ENCODE measurements at places on chromosomes 4 and X.
A peak's percentile ranks its signal among the peaks of the same experiment; 100 is the strongest.

- peak; percentile 28 for DNase-seq
These were observed 34.9 kb downstream of the FTHL17 start for GRCh38 chrX:31036895-31037294.

DNA sequence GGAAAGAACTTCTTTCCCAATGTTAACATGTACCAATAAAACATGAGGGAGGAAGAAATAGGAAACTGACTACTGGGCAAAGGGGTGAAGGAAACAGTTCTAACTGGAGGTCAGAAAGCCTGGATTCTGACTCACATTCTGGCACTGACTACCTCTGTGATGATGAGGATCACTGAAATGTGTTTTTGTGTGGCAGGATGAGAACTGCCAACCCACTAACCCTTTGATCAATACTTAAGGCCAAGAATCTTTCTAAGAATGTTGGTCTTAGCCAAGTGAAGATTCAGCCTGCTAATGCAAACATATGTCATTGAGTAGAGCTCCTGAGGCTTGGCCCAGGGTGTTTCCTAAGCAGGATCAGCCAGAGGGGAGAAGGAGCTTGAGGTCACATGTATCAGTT, 4.6 kb downstream of the ALAS2 start:
- DNase-seq = no peak

DNA sequence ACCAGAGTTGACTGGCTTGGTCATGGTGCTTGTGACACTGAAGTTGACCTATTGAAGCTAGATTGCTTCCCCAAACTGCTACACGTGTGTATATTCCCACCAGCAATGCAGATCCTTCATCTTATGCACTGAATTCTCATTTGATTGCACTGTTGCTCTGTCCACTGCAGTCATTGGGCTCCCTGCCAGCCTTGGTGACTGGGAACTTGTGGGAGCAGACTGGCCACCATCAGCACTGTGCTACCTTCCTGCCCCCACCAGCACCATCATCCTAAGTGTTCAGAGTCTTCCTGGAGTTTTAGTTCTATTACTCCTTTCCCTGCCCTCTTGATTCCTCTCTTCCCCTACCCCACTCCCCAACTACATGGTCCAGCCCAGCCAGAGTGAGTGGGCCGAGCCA, 117.7 kb upstream of the PRPS2 start:
- DNase-seq = no peak

- peak; percentile 94 for DNase-seq
These were observed at the start of gene APOOL for GRCh38 chrX:85003655-85004244. Gene APOOL, plus strand, starts transcription at chrX:85003877. Its CDS starts 36 bp downstream, at chrX:85003913.

DNA sequence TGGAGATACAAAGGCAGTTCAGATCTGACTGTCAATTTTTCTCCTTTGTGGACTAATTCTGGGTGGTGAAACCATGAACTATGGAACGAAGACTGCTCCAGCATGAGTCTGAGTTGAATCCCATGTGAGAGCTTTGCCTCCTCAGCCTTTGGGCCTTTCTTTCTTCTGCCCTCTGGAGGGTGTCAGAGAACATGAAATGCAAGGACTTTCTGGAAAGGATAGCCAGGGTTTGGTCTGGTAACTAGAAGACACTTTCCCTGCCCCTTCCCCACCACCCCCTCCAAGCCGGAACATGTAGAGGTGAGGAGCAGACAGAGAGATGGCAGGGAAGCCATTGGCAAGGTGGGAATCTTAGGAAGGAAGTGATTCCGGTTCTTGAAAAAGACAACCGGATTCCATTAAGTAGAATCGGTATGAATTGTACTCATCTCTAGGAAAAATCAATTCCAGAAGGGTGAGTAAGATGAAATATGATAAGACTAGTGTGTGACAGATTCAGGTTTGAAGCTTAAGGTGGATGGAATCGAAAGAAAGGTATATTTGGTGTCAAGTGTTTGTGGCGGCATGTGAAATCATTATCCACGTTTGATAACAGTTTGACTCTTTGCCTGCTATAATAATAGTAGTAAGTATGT, 19.0 kb downstream of the FHL1 start:
- no peak for DNase-seq

GRCh38 chrX:107776649-107777535, 641 bp upstream of the NCBP2L start:
- DNase-seq = peak; percentile 81

DNA sequence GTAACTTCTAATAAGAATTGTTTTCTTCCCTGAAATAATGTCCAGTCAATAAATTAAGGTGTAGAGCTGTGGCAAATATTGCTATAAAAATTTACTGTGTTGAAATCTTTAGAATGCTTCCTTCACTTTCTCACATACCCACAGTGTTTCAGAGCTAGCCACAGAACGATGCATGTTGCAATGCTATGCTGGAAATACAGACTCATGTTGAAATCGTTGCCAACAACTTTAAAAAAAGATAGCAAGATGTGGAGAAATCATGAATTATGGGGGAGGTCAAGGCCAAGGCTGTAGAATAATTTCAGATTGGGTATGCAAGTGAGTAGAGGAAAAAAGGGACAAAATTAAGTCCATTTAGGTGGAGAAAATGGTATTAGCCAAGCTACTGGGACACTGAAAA, 204.8 kb downstream of the VEGFC start:
- DNase-seq = no peak

- DNase-seq = peak; percentile 1
These were observed 83.2 kb downstream of the GPR143 start for GRCh38 chrX:9682456-9682855.

GRCh38 chr4:94635177-94635576, 122.6 kb upstream of the BMPR1B start:
- DNase-seq = no peak

DNA sequence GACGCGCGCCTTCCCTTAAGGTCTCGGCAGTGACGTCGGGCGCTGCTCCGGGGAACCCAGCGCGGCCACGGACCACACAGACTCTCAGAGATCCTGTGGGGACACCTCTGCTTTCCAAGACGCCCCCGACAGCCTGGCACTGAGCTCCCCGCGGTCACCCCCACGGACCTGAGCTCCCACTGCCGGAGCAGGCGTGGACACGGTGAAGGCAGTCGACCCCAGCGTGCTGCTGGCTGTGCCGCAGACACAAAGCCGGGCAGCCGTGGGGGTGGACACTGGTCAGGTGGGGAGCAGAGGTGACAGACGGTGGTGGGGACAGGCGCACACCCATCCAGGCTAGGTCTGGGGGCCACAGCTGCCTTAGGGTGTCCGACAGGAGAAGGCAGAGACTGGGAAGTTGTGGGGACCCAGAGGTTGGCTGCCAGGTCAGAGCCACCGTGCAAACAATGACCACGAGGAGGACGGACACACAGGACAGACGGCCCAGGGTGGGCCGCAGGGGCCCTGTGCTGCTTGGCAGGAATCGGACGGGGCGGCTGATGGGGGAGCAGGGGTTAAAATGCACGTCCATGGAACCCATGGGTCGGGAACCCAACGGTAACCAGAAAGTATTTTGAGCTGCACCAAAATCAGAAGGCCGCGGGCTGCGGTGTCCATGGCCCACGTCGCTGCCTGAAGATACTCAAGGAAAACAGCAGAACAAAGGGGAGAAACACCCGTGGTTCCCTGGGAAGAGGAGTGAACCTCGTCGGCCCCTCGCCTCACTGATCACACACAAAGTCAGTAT, 16.6 kb upstream of the GTPBP6 start:
- no peak for DNase-seq
